ENCODE measurements at places on chromosomes 2 and 18.

- DNase-seq = no peak
Measured at GRCh38 chr2:59575191-59575590, 978.3 kb downstream of the BCL11A start.

- no peak for DNase-seq
Measured at GRCh38 chr2:33326100-33326499, 150.3 kb upstream of the RASGRP3 start.

DNA sequence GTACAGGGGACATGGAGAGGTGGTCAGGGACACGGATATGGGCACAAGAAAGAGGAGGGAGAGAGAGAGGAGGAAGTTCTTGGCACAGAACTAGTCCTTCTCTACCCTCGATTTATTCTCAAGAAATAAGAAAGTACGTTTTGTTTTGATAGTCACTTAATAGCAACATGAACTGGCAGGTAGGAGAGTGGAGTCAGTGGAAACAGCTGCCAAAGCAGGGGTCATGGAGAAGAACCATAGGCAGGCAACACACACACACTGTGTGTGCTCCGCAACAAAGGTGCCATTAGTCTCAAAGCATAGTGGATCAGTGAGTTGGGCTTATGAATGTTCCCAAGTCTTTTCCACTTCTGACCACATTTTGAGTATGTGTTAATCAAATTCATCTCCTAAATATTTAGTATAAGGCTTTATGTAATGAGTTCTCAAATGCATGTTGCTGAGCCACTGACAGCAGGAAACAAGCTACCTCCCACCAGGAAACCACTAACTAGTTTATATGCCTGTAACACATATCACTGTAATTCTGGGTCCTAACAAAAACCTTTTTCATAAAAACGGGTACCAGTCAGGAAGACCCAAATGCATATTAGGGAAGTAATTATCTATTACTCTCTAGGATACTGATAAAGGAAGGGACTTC, 41.1 kb downstream of the IWS1 start:
- DNase-seq = no peak

GRCh38 chr2:148794558-148794957, 80.5 kb upstream of the KIF5C start:
- no peak for DNase-seq
